ENCODE measurements at places on chromosomes 6 and 20.

DNA sequence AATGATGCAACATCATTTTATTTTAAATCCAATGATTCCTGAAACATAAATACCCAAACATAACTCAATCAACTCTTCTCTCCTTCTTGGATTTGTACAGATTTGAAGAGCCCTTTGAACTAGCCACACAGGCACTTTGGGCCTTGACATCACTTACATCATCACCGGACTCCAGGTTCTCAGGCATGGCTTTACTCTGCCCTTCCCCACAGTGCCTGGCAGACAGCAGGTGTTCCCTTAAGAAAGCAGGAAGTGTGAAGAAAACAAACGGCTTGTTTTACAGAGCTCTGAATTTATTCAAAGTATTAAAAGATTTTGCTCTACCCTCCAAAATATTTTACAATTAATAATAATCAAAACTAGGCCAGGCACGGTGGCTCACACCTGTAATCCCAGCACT lies 54.8 kb upstream of the GCM1 start:
- DNase-seq, result no peak

DNA sequence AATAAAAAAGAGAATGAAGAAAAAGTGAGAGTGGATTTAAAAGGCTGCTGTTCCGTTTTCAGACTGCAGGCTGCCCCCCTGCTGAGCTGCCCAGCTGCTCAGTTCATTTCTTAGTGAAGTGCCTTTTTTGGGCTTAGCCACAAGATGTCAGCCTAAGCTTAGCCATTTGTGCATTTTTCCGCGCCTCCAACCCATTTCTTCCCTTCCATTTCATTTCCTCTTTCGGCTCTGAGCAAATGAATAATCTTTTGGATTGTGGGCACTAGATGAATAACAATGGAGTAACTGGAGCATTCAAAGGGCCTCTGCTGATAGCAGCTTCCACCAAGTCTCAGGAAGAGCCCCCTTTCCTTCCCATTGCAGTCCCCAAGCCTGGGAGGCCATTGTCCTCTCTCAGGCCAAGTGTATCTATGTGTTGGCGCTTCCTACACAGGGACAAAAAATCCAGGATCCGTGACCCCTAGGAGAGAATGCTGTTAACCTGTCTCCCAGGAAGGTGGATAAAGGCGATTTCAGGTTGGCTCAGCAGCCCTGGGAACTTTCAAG lies 83.5 kb upstream of the SPTLC3 start:
- peak; percentile 85 for DNase-seq

- DNase-seq, result peak; percentile 52
Measured at GRCh38 chr6:105001063-105001462, 44.2 kb downstream of the LIN28B start.

DNA sequence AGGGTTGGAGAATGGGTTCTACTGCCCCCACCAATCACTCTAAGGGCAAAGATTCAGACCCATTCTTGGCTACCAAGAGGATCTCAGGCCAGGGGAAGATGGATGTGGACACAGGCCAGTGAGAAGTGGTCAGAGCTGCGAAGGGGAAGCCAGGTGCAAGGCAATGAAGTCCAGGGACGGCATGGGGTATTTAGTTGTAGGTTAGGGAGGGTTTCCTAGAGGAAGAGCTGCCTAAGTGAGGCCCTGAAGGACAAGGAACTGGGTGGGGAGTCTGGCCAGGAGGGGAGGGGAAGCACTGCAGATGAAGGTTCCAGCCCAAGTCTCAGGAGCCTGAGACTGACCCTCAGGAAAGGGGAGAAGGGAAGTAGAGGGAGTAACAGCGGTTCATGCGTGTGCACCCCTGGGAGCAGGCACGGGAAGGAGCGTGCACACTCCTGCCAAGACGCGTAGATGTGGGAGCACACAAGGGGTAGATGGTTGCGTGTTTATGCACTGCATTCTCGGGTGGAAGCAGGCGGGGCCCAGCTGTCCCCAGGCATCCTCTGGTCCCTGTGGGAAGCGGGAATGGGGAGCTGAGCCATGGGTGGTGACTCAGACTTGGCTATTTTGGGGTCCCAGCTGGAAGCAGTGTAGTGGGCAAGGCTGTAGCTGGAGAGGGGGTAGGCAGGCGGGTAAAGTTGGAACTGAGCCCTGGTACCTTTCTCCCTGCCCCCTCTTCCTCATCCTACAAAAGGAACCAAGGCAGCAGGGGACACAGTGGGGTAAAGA lies 3.3 kb downstream of the ACTL10 start:
- no peak for DNase-seq

GRCh38 chr6:147099974-147100373 lies 104.2 kb upstream of the STXBP5 start:
- DNase-seq, result peak; percentile 59

- peak; percentile 67 for DNase-seq
Measured at GRCh38 chr20:64033981-64034493, 1.9 kb upstream of the C20orf204 start.

- DNase-seq, result no peak
Measured at GRCh38 chr6:144845186-144845585, 560.1 kb downstream of the UTRN start.

DNA sequence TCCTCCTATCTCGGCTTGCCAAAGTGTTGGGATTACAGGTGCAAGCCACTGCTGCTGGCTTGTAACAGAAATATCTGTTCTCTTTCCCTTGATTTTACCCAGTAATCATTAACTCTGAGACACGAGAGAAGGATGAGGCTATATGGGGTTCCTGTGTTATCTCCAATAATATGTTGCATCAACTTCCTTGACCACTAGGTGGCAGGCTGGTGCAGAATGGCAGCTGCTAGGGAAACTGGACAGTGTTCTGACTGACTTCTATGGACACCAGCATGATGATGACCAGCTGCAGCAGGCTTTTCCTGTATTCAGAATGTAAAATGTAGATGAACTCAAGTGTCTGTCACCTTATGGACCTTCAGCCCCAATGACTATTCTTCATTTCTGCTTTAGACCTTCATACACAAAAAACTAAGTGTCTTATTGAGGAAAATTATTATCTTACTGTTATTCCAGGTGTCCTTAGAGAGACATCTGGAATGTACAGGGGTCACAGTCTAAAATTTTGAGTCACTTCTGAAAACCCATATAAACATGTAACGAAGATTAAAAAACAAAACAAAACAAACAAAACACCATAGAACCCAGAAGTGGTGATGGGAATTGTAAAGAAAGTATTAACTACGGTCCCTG lies 20.4 kb upstream of the CD109 start:
- DNase-seq, result peak; percentile 78

DNA sequence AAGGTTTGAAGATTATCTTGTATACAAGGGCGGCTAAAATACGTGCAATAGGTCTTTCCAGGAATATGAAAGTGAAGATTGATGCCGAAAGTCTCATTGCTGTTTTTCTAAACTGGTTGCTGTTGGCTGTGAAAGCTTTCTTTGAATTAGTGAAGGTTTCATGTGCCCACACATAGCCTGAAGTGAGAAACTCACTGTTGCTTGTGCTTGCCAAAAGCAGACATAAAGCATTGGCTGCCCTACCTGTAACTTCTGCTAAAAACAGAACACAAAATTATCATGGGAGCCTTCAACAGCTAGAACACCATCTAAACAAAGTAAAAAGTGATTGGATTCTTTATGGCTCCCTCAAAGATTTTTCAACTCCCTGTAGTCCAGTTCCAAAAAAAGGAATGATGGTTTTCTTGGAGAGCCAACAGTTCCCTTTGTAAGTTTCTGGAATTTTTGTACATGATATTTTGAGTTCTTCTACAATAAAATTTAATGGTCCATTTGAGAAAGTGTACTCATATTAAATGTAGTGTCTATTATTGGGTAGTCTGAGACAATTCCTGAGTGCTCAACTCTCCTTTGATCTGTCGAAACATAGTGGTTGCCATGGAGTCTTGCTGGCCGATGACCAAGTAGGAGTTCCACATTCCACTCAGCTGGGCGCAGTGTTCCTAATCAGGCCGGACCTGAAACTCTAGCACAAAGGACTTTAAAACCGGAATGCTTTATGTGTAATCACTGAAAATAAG lies 68.5 kb downstream of the PLEKHG1 start:
- peak; percentile 84 for DNase-seq

GRCh38 chr6:133980168-133980567 lies 27.1 kb downstream of the TBPL1 start:
- no peak for DNase-seq

DNA sequence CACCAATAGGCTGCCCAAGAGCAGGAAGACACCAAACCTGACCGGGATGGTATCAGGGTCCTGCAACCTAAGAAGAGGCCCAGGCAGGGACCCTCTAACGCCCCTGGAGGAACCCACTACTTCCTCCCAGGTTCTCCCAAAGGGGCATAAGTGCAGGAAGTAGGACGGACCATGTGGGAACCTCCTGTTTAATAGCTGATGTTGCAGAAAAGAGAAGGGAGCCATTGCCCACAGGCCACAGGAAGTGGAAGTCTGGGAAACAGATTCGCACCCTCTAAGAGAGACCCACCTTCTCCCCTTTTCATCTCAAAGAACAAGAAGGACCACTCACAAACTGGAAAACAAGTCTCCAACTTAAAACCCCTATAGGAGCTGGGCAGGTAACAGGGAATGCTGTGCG lies 18.1 kb downstream of the PREX1 start:
- DNase-seq, result no peak

GRCh38 chr20:46022411-46023147 lies 6.4 kb upstream of the SLC12A5 start:
- peak; percentile 22 for DNase-seq

GRCh38 chr6:156868385-156868784 lies 91.2 kb downstream of the ARID1B start:
- DNase-seq, result no peak

DNA sequence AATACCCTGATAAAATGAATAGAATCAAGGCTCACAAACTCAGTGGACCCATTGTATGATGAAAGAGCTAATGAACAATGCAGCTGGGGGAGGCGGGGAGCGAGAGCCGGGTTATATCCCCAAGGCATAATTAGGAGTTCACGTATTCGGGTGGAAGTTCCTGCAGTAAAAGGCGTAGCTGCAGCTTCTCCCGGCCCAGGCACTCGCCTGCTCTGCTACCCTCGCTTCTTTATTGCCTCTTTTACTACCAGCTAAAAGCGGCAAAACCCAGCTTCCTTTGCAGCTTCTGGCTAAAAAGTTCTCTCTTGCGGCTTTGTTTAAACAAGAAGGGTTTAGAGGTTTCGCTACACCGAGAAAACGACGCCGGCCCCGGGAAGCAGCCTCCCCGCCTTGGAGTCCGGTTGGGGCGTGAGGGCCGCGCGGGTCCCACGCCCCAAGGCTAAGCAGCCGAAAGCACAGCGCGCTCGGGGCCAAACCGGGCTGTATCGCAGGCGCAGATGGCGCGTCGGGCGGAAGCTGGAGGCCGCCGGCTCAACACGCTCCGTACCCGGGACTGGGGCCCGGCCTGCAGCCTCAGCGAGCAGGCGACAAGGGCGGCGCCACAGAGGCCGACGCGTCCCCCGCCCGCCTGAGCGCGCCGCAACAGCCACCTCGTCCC lies 1.6 kb downstream of the ZBTB2 start:
- peak; percentile 80 for DNase-seq

DNA sequence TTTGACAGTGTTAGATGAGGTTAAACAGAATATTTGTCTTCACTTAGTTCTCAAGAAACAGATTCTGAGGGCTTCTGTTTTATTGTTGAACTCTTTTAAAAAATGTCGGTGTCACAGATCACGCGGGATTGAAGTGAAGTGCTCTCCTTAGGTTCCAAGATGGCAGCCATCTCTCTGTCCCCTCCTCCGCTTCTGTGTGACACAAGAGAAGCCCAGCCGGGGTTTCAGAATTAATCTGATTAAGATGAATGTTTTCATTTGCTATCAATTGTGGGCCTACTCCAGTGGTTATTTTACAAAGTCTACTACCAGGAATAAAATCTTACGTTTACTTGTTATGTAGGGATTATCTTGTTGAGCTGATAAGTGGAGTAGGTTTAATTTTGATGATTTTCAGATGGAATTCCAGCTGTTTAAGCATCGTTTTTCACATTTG lies 10.9 kb downstream of the HIVEP1 start:
- peak; percentile 25 for DNase-seq

GRCh38 chr6:27178407-27178730 lies 69.1 kb upstream of the PRSS16 start:
- no peak for DNase-seq

DNA sequence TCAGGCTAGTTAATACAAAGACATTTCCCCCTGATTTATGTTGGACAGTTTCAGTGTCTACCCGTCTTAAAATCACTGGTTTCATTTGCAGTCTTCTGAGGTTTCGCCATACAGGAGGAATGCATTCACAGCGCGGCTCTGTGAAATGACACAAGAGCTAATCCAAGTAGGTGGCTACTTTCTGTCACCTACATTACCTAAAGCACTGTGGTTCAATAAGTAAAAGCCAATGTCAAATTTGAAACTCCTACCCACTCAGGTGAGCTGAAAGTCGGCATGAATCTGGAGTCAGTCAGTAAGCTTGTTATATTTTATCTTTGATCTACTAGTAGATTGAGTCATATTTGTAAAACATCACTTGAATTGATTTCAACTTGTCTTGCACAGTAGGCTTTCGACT lies 370.8 kb downstream of the LAMA2 start:
- no peak for DNase-seq

Measured in fibroblast of villous mesenchyme (primary cell).